ENCODE measurements at places on chromosomes 3 and 15. TPM values are rescaled to one million over a fixed set of nuclear protein-coding genes. Genes with fewer than 3 reads are reported as not detected.

SH3BP5 gene
- total RNA-seq = 4.8 TPM

- DNase-seq = no peak
Observed at GRCh38 chr3:134708671-134709070, 57.8 kb upstream of the KY start.

GRCh38 chr3:12990781-12991480, 82.3 kb downstream of the IQSEC1 start:
- DNase-seq = no peak

ALG1L2 gene
- 1.4 TPM for total RNA-seq

DNA sequence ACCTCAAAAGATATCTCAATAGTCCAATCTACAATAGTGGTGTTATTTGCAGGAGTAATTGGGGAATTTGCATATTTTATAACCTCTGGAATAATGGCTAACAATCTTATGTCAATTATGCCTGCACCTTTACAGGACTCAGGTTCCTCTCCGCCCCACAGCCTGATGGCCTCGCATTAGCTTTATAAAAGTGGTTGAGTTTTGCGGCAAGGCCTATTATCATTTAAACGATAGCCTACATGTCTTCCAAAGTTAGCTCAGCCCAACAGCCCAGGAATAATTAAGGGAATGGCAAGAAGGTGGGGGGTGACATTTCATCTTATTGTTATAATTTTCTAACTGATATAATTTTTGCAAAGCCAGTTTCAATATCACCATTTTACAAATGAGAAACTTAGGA, 97.3 kb downstream of the RTP4 start:
- DNase-seq = no peak

- no peak for DNase-seq
Observed at GRCh38 chr3:157175691-157176507, 16.0 kb upstream of the CCNL1 start.

GRCh38 chr3:54671511-54671910, 256.3 kb downstream of the LRTM1 start:
- DNase-seq = no peak

TM6SF1 gene
- total RNA-seq = 0.16 TPM
